ENCODE measurements at places on chromosomes 4 and X.

- no peak for DNase-seq
Measured at GRCh38 chr4:37876156-37876555, 14.7 kb upstream of the TBC1D1 start.

DNA sequence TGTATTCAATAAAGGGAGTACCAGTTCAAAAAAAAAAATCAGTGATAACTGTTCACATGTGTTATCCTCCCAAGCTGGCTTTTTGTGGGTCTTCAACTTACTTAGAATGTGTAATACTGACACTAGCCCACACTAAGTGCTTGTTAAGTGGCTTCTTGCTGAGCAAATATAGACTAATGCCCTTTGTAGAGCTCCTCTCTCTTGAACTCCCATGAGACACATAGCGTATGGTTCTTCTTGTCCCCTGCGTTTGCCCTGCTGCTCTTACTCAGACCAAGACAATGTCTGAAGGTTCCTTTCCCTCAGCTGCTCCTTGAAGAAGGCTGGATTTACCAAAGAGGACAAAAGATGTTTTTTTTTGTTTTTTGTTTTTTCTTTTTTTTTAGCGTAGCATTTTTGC is 110.9 kb downstream of the FRAS1 start:
- no peak for DNase-seq

DNA sequence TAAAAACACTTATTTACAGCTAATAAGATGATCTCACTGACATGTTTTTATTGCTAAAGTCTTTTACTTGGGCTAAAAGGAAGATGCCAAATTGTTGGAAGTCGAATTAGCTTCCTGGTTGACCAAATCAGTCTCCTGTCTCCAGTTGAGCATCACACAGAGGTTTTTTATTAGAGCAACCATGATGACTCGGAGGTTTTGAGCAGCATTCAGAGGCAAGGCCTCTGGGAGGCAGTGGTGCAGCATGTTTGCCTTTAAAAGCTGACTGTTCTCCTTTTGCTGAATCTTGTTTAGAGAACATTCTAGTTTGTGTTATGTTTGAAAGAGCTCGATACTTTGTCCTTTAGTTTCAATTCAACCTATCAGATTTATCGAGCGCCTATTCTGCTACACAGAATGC is 2.1 kb downstream of the UCHL1 start:
- peak; percentile 12 for DNase-seq

- no peak for DNase-seq
Measured at GRCh38 chr4:102772738-102773340, 12.1 kb upstream of the MANBA start.

DNA sequence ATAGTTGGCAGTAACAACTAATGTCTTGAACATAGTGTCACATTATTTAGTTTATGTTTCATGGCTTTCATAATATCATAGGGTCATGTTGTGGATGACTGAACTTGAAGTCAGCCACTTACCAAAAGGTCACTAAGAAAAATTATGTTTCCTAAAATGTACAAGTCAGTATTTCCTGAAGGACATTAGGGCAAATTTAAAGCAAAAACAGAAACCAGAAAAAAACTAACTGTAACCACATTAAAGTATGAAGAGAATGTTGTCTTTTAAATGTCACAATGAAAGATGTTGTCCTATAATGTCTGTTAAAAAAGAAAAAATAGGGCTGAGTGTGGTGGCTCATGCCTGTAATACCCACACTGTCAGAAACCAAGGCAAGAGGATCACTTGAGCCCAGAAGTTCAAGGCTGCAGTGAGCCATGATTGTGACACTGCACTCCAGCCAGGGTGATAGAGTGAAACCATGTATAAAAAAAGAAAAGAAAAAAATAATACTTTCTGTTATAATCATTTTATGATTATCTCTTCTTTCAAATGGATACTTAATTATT is 55.8 kb downstream of the HHIP start:
- no peak for DNase-seq

DNA sequence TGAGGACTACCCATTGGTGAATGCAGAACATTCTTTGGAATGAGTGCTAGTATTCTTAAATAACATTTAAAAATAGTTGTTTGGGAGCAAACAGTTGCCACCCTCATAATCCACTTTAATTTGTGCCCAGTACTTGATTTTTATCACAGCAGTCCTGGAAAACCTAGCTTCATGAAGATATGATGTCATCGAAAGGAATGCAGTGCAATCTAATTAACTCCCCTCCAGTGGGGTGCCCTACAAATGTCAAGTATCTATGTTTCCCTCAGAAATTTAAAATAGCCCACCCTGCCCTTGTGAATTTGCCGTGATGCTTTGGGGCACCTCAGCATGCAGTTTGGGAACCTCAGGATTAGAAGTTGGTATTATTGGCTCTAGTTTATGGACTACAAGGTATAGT is 5.4 kb downstream of the RAB9A start:
- no peak for DNase-seq

DNA sequence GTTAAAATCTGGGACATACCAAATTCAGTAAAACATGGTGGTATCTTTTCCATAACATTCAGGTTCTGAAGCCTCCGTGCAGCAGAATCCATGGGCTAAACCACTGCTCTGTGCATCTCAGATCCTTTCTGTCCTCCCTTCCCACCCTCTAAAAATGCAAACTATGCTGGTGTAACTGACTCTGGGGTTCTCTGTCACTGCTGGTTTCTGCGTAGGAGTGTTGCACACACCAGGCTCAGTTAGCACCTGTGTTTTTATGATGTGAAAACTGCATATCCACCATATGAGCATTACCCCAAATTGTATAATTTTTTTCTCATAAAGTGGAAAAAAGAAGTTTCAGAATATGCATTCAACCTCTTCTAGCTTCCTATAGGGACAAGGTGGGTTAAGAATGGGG is 22.4 kb upstream of the IL21 start:
- no peak for DNase-seq

- DNase-seq, result no peak
Measured at GRCh38 chr4:76060506-76060905, 14.0 kb upstream of the ART3 start.

- DNase-seq, result no peak
Measured at GRCh38 chrX:138298268-138298667, 413.2 kb downstream of the FGF13 start.

DNA sequence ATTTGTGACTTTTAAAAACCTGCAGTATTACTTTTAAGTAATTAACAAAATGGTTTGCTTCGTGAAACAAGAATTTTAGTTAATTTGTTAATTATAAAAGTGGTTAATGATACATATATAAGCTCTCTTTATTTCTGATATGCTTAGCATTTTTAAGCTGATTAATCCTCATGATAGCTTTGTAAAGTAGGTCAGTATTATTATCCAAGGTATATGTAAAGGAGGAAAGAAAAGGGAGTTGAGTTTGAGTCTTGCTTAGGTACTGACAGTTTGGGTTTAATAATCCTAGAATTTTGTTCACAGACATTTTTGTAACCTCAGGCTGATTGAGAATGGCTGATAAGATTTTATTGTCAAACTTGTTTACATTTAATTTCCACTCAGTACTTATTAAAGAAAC is 21.8 kb downstream of the HERC3 start:
- DNase-seq, result no peak

DNA sequence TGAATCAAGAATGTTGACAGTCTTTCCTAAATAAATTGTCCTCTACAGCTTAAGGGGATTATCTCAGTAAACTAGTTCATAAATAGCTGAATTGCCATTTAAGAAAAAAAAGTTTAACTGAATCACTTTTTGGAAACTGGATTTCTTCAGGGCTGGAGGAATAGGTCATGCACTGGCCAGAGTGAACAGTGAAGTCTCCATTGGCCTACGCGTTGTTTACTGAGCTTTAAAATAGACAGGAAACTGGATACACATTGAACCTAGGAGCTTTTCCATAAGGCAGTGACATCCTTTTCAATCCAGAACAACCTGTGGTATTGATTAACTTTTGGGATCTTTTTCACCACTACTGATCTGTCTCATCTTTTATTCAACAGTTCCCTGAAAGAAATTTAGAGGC is 58.0 kb downstream of the COL4A6 start:
- no peak for DNase-seq

DNA sequence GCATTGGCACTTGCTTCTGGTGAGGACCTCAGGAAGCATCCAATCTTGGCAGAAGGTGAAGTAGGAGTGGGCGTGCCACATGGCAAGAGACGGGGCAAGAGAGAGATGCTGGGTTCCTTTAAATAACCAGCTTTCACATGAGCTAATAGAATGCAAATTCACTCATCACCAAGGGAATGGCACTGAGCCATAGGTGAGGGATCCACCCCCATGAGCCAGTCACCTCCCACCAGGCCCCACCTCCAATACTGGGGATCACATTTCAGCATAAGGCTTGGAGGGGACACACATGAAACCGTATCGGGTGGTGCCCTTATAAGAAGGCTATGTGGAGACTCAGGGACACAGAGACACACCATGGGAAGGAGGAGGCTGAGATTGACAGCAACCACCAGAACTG is 140.0 kb upstream of the MSX1 start:
- no peak for DNase-seq

DNA sequence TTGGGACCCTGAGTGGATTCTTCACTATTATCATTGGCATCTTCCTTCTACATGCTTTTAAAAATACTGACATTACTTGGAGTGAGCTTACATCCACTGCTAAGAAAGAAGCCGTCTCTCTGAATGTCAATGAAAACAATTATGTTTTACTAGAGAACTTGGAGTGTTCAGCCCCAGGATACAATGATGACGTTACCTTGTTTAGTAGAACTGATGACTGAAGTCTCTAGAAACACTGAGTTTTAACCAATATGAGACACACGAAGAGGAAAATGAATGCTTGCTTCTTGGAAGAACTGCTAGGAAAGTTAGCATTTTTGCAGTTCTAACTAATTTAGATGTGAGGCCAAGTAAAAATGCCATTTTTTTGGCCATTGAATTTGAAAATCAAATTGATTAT is 19.4 kb downstream of the NIPAL1 start:
- DNase-seq, result no peak

GRCh38 chrX:9885150-9885549 is 82.0 kb upstream of the CLDN34 start:
- peak; percentile 63 for DNase-seq

GRCh38 chr4:26050671-26051070 is 136.7 kb downstream of the SMIM20 start:
- no peak for DNase-seq

GRCh38 chr4:7105276-7105675 is 37.4 kb upstream of the GRPEL1 start:
- DNase-seq, result no peak

- peak; percentile 74 for DNase-seq
Measured at GRCh38 chr4:48853604-48854394, 22.9 kb downstream of the OCIAD1 start.
